ENCODE measurements at places on chromosomes 5 and 9.

- no peak for DNase-seq
These were observed 298.9 kb downstream of the CSNK1G3 start for GRCh38 chr5:123810746-123811340.

- DNase-seq = no peak
These were observed 95.9 kb upstream of the SMARCA2 start for GRCh38 chr9:1919229-1919628.

DNA sequence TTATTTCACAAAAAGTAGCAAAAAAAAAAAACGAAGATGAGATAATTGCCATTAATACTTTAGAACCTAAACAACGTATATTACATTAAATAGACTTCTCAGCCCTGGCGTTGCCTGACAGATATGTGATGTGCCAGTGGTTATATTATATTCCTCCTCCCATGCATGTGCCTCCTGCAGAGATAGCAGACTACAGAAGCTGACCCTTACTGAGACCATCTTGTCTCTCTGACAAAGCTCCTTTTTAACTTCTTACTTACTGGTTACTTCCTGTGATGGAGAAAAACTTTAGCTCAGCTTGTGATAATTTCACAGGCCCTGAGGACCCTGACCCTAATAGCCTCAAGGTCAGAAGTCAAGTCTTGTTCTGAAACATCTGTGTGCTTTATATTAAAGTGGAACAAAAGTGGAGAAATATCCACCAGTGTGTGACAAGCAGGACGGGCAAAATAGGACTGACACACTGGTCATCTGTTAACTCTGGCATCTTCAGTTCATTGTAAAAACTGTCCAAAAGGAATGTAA is 80.6 kb upstream of the POU5F2 start:
- DNase-seq = no peak

DNA sequence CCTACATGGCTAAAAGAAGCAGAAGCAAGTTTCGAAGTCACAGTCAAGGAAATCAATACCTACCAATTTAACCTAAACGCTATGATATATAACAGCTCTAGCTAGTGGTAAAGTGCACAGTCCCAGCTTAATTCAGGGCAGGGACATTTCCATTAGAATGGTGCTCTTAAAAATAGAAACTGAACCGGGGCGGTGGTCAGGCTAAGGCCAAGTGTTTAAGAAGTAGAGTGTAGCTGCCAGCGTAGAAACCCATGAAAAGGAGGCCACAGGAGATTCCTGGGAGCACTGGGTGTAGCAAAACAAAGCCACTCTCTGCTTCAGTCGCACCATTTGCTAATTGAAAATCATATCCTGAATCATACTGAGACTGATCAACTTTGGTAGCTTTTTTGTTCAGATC is 28.8 kb downstream of the PPIC start:
- DNase-seq = no peak

GRCh38 chr5:76717222-76718083 is 1.5 kb downstream of the F2R start:
- DNase-seq = no peak

DNA sequence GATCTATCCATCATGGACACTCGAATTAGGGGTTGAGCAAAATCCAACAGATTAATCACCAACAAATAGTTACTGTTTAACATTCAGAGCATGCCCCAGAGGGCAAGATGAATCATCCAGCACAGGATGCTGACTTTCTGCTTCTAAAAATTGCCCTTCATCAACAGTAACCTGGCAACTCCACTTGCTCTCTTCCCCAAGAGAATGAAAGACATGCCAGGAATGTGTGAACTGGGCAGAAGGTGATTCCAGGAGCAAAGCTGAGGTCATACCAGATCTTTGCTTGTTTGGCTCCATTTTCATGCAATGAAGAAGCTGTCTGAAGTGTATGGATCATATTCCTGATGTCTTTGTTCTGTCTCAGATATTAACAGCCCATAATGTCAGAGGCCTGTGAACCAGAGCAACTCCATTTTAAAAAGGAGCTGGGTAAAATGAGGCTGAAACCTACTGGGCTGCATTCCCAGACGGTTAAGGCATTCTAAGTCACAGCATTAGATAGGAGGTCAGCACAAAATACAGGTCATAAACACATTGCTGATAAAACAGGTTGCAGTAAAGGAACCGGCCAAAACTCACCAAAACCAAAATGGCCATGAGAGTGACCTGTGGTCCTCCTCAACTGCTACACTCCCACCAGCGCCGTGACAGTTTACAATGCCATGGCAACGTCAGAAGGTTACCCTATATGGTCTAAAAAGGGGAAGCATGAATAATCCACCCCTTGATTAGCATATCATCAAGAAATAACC is 2.5 kb upstream of the ZNF367 start:
- peak; percentile 97 for DNase-seq

DNA sequence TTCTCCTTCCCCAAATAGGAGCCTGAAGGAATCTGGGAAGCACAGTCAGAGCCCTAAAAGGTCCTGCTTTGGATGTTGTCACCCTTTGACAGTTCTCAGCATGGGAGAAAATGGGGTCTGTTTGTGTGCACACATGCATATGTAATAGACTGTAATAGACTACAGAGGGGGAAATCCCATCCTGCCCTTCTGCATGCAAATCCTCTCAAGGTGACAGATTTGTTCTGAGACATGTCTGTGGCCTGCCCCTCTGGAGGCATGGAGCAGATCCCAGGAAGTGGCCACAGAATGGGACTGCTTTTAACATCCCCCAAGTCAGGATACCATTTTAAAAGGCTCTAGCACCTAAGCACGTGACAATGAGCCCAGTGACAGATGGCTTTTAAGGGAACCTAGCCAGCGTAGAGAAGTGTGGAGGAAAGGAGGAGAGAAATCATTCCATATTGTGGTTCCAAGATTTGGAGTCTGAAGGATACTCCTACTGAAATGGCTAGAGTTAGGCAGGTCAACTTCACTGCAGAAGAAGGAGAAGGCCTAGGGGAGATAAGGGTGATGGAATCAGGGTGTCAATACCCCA is 483.5 kb downstream of the SPOCK1 start:
- no peak for DNase-seq

- DNase-seq = no peak
These were observed 15.7 kb downstream of the LPCAT1 start for GRCh38 chr5:1507961-1508658.

- no peak for DNase-seq
These were observed 71.4 kb upstream of the WDR41 start for GRCh38 chr5:77563475-77563874.

- no peak for DNase-seq
These were observed 1046.9 kb upstream of the WWC1 start for GRCh38 chr5:167244583-167244982.

DNA sequence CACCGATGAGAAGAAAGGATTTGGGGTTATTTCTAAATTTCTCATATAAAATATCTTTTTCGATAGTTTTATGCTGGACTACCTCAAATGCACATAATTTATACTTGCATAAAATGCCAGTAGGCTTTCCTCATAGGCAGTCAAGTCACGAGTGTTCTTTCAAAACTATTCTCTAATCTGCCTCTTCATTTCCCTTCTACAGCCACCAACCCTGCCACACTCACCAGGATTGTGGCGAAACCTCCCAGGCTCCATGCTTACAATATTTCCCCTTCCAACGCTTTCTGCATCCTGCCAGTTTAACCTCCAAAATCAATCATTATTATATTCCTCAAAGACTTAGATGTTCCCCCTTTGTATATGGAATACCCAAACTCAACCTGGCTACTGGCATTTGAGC is 65.4 kb downstream of the FRMD3 start:
- peak; percentile 19 for DNase-seq

- DNase-seq = no peak
These were observed 78.0 kb downstream of the NSUN2 start for GRCh38 chr5:6554812-6555211.

- DNase-seq = no peak
These were observed 30.7 kb upstream of the PTGS1 start for GRCh38 chr9:122340161-122340560.

DNA sequence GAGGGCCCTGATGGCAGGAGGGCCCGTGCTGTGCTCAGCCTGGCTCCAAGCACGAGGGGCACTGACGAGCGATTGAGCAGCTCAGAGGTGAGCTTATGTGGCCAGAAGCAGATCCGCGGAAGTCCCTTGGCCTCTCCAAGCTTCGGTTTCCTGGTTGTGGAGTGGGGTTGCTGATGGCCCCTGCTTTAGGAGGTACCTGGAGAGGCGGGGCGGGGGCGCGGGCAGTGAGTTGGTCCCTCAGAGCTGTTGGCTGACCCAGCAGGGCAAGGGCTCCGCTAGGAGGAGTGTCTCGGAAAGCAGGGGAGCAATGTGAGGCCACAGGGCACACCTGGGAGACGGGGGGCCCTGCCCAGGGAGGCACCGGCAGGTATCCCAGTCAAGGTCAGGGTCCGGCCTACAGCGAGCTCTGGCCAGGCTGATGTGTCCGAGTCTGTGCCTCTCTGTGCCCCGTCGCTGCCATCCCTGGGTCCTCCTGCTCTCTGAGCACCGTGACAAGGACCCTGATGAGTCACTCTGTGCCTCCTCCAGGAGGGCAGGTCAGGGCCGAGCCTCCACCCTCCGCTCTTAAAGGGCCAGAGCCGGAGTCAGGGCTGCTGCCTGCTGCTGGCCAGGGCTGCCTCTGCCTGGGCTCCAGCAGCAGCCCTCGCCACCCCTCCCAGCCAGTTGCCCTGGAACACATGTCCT is 14.8 kb downstream of the NCS1 start:
- peak; percentile 70 for DNase-seq

DNA sequence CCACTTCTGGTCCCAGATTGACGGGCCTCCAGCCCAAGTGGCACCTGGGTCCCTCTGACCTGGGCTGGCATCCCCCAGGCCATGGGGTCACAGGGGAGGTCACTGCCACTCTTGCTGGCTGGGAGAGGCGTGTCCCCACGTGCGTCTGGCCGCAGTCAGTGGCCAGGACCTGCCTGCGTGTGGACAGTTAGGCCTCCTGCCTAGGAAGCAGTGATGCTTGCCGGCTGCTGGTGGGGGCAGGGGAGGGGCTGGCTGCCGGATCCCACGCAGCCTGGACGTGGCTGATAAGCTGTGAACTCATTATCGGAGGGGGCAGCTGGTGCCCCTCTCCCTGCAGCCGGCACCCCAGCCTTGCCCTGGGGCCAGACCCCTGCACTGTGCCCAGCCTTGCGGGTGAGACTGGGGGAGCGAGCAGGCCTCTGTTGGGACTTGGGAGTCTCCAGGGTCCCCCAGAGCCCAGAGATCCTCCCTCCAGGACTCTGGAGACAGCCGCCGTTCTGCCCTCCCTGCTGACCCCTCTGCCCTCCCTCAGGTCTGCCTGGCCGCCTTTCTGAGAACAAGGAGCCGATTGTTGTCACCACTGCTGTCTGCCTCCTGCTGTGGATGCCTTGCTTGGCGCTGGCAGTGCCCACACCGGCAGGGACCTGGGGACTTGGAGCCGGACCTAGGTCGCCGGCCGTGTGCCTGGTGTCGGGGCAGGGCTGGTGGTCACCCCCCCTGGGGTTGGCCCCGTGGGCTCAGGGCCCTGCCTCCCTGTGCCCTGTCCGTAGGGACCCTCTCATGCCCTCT is 12.3 kb downstream of the RXRA start:
- DNase-seq = no peak

DNA sequence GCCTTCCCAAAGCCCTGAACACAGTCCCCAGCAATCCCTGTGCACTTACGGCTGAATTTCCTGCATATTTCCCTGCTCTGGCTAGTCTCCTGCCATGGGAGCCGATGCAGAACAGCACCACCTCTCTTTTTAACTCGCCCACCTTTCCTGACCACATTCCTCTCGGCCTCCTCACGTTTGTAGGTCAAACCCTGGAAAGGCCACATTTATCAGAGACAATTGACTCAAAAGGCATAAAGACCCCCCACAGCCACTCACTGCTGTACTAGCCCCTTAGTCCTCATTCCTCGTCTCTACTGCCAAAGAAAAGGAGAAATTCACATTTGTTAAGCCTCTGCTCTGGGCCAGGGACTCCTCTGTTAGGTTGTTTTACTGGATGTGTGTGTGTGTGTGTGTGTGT is 43.6 kb downstream of the ENC1 start:
- DNase-seq = no peak

- no peak for DNase-seq
These were observed 601.4 kb upstream of the TLE4 start for GRCh38 chr9:78970375-78970774.

DNA sequence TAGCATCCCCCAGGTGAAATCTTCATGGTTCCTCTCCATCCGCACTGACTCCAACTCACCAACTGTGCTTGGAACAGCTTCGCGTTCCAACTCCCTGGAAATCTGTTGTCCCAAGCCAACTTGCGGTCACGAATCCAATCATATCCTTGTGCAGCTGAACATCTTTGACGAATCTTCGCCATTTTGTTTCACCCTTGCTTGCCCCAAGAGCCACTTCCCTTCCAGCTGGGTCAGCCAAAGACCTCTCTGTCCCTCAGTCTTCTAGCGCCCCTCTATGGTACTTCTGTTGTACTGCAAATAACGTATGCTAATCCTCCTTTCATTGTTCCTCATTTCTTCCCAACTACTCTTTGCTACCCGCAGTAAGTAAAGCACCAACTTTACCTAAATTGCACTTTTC is 61.0 kb upstream of the TARS1 start:
- peak; percentile 28 for DNase-seq

GRCh38 chr5:59193616-59194319 is 610.9 kb downstream of the RAB3C start:
- DNase-seq = peak; percentile 71

GRCh38 chr5:57335092-57335660 is 147.4 kb downstream of the ACTBL2 start:
- DNase-seq = peak; percentile 68

DNA sequence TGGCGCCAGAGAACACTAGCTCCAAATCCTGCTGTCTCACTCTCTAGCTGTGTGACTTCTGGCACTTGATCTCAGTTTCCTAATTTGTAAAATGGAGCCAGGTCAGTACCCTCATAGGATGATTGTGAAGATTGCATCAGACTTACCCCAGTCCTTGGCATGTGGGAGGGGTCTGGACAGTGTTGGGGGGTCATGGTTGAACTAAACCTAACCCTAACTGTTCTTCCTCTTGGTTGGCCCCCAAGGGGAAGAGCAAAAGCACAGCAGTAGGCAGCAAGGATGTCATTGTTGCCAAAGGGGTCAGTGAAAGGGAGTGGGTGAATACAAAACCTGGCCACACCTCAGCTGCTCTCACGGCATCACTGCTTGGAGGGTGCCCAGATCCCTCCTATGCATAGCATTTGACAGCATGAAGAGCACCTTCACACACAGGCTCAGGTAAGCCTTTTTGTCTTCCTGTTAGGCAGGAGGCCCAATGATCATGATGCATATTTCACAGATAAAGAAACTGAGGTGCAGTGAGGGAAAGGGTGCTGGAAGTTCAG is 15.7 kb upstream of the CXCL14 start:
- no peak for DNase-seq

DNA sequence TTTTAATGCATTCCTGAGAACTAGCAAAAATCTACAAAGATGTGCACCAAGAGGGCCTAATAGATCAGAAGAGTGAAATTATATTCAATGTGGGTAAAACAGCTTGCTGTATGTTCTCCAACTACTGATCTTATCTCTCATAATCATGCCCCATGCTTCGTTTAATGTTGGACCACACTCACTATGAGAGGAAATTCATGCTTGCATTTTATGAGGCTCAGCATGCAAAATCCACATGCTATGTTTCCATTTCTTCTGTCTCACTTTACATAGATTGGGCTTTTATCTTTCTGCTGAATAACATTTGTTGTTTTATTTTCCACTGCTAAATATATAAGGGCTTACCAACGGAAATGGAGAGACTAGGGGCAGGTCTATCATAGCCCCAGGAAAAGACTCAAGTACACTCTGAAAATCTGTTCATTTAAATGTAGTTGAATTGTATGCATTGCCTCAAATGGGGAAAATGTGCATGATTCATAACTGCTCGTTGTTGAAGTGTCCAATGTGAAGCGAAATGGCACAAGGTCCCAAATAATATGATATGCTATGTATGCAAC is 474.2 kb downstream of the EFNA5 start:
- no peak for DNase-seq

Measured in fibroblast of gingiva (primary cell).